ENCODE measurements at places on chromosomes 13 and 19.

DNA sequence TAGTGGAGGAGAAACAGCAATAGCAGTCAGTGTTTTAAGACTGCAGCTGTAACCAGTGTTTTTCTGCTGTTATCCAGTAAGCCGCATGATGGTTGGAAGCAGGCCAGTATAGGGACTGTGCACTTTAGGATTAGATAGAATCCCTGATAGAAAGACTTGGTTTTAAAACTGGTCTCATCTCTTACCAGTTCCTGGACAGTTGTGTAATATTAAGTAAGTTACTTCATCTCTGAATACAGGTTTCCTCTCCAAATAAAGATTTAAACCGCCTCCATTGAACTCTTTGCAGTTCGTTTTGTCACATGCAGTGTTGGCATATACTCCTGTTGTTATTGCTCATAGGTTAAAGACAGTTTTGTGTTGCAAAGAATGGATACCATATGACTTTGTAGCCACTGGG is 25.6 kb downstream of the URI1 start:
- DNase-seq = no peak

GRCh38 chr13:102212729-102213128 is 189.1 kb downstream of the FGF14 start:
- no peak for DNase-seq

DNA sequence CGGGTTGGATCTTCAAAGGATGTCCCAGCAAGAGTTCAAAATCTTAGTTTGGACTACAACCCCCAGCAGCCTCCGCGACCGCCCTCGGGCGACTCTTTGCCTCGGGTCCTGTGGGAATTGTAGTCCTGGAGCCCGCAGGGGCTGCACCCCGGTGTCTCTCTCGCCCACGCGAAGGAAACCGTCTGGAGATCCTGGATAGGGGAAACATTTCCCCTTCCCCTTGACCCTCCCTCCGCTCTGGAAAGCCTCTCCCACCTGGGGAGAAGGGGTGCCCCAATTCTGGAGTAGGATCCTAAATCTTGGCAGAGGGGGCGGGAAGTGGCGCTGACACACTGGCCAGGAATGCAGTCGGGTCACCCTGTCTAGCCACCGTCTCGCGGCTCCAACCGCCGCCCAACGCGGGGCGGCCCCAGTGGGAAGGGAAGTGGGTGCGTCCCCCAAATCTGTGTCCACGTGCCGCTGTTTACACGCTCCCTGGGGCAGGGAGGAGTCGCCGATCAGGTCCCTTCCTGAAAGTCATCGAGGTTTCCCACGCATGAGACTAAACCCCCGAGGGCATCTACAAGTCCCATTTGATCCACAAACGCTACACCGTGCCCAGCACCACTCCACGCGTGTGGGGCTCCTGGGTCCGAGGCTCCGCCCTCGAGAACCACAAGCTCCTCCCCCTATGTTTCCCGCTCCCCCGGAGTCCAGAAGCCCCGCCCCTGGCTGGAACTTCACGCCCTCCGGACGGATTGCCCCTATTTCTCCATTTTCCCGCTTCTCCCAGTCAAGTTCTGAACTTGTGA is 761 bp upstream of the PPP1R13L start:
- peak; percentile 81 for DNase-seq

GRCh38 chr19:16457195-16457953 is 14.4 kb downstream of the EPS15L1 start:
- no peak for DNase-seq

DNA sequence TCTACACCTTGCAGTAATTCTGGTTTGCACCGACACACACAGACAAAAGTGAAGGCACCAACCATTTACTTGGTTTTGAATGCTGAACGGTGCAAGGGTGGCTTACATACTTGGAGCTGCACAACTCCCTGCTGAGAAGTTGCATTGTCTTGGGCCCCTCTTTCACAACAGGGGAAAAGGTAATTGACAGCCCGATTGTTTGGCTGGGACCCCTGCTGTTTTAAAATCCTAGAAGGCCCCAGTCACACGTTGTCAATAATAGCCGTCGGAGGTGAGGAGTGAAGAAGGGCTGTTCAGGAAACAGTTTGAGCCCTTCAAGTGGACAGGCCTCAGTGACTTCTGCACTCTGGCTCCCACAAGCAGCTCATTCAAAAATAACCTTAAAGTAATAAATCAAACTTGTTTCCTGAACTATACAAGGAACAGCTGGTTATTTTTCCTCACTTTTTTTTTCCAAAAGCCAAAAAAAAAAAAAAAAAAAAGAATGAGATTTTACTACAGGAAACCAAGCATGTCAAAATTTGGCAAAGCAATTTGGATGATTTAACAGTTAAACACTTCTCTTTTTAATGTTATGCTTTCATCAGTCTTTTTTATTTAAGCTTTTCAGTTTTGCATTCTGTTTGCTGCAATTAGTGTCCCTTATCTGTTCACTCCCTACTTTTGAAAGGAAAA is 19.0 kb upstream of the SPRY2 start:
- DNase-seq = no peak

GRCh38 chr13:91664039-91664438 is 265.6 kb downstream of the GPC5 start:
- peak; percentile 28 for DNase-seq

DNA sequence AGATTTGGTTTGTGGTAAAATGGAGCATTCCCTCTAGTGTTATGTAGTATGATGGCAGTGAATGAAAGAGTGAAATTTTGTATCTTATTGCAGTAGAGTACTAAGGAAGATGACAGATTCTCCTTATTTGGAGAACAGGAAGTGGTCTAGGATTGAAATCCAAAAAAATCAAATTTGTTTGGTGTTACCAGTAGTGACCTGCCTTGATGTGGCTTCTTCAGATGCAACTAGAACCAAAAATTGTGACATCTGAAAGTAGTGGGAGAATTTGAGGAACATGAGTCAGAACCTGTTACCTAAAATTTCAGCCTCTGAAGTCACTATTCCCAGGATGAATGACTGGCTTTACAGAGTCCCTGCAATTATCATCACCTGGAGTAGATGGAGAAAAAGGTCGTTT is 165.9 kb downstream of the KLF5 start:
- no peak for DNase-seq

DNA sequence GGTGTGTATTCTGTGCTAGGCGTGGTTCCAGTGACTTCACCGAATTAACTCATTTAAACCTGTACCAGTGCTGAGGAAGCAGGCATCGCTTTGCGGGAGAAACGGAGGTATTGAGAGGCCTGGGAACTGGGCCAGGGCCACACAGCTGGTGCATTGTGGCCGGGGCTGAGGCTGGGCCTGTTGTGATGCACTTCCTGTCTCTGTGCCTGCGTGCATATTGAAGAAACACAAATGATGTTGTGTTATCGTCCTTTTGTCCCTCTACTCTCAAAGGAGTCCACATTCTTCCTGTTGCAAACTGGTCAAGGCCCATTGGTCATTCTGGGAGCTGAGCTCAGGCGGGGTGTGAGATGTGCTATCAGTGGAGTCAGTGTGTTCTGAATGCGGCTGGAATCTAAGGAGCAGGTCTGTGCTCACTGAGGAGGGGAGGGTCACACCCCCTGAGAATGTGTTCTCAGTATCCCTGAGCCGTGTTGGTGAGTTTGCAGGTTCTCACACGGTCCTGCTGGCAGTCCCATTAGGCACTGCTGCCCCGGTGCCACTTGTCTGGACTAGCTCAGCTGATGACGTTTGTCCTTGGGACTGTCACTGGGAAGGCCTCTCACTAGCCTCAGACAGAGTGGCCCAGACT is 62.1 kb downstream of the ARHGEF7 start:
- no peak for DNase-seq

DNA sequence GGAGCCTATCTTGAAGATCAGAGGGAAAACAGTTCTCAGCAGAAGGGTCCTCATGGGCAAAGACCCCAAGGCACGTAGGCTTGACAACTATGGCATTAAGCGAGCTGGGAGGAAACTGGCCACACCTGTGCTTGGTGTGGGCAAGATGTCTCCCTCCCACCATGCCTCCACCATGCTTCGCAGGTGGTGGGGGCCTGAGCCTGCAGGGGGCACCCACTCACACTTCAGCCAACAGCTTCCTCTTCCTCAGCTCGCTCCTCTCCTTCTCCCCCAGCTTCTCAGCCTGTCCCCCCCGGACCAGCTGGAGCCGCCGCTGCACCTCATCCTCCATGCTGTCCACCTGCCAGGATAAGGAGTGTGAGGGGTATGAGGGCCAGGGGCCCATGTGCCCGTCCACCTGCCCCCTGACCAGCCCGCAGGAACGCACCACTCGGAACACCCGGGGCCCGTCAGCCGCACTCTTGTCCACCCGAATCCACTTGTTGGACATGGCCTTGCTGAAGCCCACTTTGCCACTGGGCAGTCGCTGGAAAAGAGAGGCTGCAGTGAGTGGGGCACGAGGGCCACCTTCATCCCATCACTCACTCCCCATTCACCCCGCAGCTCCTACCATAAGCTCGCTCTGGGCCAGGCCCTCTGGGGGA is 3.4 kb downstream of the FARSA start:
- DNase-seq = no peak

DNA sequence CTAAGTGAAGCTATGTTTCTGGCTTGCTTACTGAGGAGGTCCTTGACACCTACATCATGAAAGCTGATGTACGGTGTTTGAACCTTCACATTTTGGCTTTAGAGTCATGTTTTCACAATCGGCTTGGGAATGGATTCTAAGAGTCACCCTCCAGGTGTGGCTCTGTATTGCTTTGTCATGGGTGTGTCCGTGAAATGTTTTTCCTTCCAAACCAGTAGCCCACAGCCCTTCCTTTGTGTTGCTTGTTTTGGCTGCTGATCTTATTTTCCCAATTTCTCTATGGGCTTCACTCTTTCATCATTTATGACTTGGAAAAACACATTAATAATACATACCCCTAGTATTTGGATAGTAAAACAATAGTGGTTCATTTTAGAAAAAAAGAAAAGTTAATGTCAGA is 240.6 kb downstream of the GGACT start:
- DNase-seq = no peak

- no peak for DNase-seq
Measured at GRCh38 chr19:48230555-48231129, 25.1 kb downstream of the CARD8 start.

DNA sequence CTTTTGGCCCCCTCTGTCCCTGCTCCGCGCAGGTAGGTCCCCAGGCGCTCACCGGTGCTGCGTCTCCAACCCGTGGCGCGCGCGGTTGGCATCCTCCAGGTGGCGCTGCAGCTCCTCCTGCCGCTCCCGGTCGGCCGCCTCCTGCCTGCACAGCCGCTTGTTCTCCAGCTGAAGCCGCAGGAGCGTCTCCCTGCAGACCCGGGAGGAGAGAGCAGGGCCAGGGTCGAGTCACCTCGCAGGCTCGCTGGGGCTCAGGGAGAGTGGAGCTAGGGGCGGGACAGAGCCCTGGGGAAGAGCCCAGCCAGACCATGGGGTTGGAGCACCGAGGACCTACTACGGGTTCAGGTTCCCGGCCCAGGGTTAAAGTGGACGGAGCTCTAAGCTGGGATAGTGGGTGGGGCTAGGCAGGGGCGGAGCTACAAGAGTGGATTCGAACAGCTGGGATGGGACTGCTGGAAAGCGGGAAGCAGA is 9.3 kb downstream of the HOOK2 start:
- DNase-seq = peak; percentile 30

DNA sequence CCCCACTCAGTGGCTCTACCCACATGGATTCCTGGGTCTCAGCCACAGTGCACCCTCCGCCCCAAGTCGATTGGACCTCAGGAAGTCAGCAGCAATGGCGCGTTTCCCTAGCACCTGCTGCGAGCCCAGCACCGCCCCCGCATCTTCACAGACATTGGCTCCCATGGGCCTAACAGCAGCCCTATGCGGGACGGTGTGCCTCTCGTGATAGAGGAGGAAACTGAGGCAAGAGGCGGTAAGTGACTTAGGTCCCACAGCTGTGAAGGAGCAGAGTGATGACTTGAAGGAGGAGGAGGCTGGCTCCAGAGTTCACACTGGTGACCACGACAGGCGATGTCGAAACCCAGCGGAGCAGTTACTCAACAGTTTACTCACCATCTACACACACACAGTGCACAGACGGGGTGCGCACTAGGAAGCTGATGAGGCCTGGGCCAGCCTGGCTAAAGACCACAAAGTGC is 104.5 kb upstream of the SOX1 start:
- DNase-seq = no peak

DNA sequence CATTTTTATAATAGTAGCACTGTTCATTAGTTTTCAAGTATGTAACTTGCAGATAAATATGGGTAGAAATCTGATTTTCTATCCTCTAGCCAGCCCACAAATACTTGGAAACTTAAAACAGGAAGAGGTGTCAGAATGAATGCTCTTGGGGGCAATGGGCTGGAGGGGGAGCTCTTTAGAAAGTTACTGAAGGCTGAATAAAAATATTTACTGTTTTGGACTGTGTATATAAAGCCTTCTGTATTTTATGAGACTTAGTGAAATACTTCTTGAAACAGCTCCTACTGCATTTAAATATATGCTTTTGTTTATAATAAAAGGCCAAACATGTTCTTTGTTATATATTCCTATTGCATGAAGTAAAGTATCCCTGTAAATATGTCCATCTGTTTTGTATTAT is 138.8 kb downstream of the RGCC start:
- no peak for DNase-seq

DNA sequence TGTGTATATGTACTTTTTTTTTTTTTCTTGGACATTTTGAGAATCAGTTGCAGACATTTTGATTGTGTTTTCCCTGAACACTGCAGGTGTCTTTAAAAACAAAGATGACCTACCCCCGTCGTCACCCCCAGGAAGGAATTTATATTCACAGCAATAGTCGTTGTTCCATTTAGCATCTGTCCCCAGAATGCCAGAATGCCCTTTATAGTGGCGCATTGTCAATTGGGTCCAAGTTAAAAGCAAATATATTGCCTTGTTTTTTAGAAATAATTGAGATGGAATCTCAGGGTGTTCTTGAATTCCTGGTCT is 1.8 kb upstream of the RNF225 start:
- DNase-seq = no peak

DNA sequence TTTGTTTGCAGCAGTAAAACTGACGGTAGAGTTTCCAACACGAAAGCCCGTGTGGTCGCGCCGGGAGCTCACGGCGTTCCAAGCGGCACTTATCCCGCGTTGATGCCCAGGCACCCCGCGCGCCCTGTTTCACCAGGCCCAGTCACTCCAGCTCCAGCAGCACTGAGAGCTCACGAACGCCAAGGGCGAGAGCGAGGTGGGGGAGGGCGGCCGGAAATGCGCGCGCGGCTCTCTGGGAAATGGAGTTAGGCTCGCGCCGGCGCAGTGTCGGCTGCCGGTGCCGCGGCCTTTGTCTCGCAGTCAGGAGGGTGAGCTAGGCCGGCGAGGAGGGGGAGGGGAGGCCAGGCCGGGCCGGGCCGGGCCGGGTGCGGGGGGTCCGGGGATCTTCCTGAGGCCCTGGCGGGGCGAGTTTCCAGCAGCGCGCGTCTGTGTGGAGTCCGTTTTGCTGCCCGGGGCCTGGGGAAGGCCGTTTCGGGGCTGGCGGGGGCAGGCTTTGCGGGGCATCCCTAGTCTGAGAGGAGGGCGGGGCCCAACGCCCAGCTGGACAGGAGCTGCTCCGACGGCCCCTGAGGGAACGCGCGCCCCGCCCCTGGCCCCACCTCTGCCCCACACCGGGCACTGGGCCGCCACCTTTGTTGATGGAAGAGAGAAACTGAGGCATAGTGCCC is at the start of gene ZNF135:
ZNF135 (plus strand) TSS at position 280 of the 668 bp plus-strand sequence. CDS start 721 bp downstream, outside the sequence.
- peak; percentile 82 for DNase-seq

- no peak for DNase-seq
Measured at GRCh38 chr13:23146811-23147625, 33.8 kb upstream of the SGCG start.

- DNase-seq = no peak
Measured at GRCh38 chr13:27953676-27954405, 15.3 kb downstream of the CDX2 start.

Data from caudate nucleus (tissue), 63 donors.